Activated T-helper 9 cell treated with anti-CD3 and anti-CD28 coated beads, Interleukin-2, amount 50 U/mL, for 16 hours (primary cell): ENCODE measurements at places on chromosomes 5 and 9.

GRCh38 chr9:106529616-106530015, 333.4 kb upstream of the ZNF462 start:
- DNase-seq = no peak

DNA sequence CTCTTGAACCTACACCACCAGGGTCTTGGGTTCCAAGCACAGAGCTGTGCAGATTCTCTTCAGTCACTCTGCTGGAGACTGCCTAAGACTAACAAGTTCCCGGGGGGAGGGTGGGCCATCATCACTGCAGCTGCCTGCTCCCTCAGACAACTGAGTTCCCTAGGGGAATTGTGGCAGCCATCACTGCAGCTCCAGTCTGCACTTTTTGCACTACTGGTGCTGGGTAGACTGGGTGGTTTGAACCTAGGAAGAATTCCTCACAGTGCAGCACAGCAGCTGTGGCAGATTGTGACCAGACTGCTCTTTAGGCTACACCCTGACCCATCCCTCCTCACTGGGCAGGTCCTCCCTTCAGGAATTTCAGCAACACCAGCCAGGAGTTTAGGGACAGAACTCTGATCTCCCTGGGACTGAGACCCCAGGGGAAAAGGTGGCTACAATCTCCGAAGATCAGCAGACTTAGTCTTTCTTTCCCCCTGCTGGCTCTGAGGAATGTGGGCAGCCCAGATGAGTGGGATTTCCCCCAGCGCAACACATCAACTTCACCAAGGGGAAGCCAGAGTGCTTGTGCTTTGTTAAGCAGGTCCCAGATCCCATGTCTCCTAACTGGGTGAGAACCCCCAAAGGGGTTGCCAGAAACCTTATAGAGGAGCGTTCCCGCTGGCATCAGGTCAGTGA, 30.9 kb upstream of the RGMB start:
- DNase-seq = no peak

DNA sequence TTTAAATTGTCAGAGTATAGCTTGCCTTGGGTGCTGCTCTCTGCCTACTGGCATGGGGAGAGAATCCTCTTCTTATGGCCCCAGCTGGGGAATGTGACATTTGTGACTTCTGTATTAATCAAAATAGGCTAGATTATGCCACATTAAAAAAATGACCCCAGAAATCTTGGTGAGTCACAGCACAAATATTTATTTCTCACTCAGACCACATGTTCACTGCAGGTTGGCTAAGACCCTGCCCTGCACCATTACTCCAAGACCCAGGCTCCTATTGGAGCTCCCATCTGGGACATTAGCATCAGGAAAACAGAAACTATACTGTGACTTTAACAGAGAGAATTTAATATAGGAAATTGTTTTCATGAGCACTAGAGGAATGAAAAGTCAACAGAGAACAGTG, 16.6 kb upstream of the WHRN start:
- DNase-seq = no peak

DNA sequence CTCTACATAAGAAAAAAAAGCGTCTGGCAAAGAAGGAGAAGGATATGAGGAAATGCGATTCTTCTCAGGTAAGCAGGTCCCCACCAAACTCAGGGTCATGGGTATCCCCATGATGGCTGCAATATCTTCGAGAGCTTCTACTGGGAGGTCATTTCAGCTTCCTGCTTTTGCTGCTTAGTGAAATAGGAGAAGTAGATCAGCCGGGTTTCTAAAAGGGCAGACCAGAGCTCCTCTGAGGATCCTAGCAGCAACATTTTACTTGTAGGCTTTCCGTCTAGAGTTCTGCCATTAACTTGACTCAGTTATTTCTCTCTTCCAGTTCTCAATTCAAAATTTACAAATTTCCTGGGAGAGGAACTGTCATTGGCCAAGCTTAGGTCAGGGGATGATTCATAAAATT, 134.7 kb downstream of the DPYSL3 start:
- no peak for DNase-seq

DNA sequence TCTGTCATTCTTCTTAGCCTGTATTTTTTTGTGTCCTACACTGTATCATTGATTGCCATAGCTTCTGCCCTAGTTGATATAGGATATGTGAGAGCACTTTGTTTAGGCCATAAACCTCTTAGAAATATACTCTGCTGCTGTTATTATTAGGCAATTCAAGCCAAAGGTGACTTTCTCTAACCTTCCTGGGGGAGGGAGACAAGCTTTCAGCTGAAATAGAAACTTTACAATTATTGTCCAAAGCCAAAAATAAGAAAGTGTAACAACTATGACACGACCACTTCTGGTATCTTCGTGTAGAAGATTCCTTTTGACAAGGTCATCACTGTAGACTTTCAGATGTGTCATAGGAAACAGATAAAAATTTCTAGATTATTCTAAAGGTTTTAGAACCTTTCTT, 12.2 kb upstream of the CSNK1A1 start:
- DNase-seq = no peak

- DNase-seq = no peak
Observed at GRCh38 chr5:58926541-58926935, 343.7 kb downstream of the RAB3C start.

GRCh38 chr9:93650448-93650847, 74.1 kb downstream of the PHF2 start:
- DNase-seq = no peak

- DNase-seq = no peak
Observed at GRCh38 chr9:7976856-7977255, 177.3 kb upstream of the DMAC1 start.

DNA sequence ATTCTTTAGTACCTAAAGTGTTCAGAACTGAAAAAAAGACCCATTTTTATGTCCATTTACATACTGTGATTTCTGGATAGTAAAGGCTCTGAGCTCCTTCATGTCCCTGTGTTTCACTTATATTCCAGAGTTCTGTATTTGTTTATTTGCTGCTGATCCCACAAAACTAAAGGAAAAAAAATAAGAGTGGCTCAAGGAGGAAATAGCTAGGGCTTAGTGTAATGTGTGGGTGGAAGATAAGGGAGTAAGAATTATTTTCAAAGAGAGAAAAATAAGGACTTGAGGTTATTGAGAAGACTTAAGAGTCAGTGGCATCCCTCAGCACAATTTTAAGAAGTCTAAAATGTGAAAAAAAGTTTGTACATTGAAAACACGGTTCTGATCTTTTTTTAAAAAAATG, 46.0 kb downstream of the ENTREP1 start:
- no peak for DNase-seq

- no peak for DNase-seq
Observed at GRCh38 chr9:27377147-27377807, 80.3 kb upstream of the EQTN start.

GRCh38 chr5:166709691-166710090, 1581.8 kb upstream of the WWC1 start:
- no peak for DNase-seq

DNA sequence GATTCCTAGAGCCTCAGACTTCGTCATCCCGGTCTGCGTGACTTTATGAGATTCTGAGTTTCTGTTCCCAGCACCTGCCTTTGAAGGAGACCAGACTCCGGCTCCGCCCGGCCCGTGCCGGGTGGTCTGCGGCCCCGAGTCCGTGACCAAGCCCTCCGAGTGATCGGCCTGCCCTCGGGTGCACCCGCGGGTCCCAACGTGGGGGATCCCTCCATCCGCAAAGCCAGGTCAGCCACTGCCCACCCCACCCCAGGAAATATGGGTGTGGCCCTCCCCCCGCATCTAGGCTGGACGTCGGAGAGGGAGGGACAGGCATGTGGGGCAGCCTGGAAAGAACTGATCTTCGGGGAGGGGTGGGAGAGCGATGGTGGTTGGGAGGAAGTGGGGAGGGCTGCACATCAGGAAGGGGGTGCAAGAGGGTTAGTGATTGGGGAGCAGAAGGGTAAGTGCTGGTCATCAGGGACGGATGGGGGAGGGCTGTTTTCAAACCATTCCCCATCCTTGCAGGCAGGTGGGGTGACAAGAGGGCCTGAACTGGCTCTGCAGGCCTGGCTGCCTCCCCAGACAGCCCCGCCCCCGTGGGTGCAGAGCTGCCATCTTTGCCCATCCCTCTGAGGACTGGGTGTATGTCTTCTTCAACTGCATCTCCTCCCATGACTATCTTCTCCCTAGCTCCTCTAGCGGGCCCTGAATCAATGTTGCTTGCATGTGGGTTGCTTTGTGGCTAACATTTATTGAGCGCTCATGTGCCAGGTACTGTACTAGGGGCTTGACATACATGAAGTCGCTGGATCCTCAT, 747 bp downstream of the LRSAM1 start:
- peak; percentile 16 for DNase-seq

GRCh38 chr9:136074706-136075105, 20.4 kb downstream of the NACC2 start:
- DNase-seq = no peak

GRCh38 chr5:17928581-17928981, 294.3 kb downstream of the TAF11L14 start:
- DNase-seq = no peak

GRCh38 chr9:136496801-136497620, 14.2 kb upstream of the SEC16A start:
- DNase-seq = no peak

DNA sequence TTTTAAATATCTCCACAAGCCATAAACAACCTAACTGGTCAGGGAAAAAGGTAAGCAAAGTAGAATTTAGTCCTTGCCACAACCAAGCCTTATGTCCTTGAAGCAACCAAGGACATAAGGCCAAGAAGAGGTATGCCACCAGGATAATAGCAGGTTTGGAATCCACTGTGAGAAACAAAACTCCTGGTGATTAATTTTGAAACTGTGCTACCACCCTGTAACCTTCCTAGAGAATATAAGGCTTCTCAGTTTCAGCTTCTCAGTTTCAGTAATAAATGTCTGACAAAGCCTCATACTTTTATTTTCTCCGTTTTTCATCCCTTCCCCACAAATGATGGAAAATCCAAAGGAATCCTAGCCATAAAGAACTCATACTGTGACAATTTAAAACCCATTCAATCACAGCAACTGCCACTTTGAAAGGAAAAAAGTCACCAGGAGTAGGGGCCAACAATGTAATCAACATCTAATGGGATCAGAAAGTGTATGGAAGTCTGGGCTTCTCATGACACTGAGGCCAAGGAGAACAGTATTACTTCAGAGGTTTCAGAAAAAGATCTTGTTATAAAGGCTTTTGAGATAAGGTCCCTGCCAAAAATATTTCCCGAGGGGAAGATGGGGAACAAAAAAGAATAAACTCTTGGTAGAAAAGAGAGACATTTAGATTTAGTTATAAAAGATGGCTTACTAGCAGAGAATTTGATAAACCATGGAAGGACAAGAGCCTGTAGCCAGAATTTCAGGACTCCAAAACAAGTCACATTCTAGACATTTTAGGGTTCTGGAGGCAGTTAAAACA, 189.2 kb downstream of the TSSK1B start:
- DNase-seq = no peak

- DNase-seq = no peak
Observed at GRCh38 chr5:102998224-102998623, 121.7 kb downstream of the GIN1 start.

DNA sequence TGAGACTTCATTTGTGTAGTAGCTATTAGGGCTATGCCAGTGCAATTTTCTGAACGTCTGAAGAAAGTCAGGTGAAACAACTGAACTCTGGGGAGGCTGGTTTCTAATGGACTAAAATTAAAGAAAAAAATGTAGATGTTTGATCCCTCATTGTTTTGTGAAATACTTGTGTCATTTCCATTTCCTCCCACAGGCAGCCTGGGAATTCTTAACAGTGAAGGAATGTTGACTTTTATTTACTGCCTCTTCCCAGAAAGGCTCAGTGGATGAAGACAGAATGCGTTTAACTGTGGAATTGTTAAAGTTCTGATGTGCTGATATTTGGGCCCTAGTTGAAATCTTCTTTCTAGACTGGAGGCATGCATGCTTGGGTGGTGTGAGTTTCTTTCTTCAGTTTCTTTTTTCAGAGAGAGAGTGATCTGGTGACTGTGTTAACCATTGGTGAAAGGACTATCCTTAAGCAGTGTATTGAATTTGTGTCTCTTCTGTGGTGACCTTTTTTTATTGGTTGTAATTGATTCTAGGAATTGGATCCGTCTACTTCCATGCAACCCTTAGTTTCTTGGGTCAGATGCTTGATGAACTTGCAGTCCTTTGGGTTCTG, 15.5 kb downstream of the ACER2 start:
- no peak for DNase-seq

DNA sequence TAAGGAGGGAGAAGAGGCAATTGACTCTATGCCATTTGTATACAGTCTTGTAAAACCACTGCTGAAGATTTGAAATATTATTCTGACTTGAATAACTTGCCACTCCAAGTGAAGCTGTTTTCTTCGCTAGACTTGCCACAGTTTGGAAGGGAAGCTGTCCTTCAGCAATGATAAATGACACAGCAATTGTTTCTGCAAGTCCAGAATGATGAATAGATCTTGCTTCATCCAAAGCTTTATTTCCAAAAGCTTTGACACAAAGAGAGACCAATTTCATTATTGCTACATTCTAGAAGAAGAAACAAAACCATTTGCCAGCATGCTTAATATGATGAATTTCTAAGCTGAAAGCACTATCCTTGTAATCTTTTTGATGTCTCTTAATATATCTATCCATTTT, 73.7 kb downstream of the ZNF366 start:
- DNase-seq = no peak

DNA sequence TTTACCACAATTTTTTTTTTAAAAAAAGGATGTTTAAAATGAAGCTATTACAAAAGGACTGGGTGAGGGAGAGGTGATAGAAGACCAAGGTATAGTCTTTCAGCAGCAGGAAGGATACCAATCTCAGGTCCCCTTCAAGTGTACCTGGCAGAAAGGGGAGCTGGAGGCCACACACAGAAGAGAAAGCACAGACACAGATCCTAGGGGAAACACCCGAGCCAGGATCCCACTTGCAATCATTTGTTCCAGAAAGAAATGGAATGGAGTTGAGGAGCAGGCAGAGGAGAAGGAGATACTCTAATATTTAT, 5.6 kb downstream of the GNPDA1 start:
- DNase-seq = no peak
